ENCODE measurements at places on chromosomes 4 and X. TPM values are rescaled to one million over a fixed set of nuclear protein-coding genes. Genes with fewer than 3 reads are reported as not detected.

EXOC1 gene
- 17.0 TPM for total RNA-seq

CSN1S1 gene
- total RNA-seq: not detected

CXorf49 gene
- total RNA-seq: not detected

GUCY1B1 gene
- 16.3 TPM for total RNA-seq

RHOXF2 gene
- total RNA-seq: not detected

P2RY10 gene
- total RNA-seq: 0.21 TPM

PHOX2B gene
- not detected for total RNA-seq

DNA sequence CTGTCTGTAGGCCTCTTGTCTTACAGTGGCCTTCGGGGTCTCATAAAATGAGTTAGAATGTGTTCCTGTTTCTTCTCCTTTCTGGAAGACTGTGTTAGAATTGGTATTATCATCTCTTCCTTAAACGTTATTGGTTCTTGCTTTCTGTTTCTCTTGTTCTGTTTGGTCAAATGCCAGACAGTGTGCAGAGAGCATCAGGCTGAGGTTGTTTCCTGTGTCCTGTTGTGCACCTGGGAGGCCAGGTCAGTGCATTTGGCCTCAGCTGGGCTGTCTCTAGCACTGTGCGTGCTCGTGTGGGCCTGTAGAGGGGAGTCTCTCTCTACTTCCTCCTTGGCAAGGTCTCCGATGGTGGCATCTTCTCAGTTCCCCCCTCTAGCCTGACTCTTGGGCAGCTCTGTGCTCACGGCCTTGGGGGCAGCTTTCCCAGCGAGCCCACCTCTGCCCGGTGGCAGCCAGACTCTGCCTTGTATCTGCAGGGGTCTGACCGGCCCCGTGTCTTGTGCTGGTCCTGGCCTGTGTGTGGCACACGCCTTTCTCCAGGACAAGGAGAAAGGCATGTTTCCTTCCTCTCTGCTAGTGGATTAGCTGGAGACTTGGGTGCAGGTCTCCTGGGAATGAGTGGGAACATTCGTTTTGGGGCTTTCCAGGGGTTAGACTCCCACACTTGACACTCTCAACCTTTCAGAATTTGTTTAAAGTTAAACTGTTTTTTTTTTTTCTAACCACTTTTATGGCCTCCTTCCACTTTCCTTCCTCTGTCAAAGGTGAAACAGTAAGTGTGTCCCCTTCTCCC is 62.3 kb downstream of the FAM193A start:
- no peak for DNase-seq

DNA sequence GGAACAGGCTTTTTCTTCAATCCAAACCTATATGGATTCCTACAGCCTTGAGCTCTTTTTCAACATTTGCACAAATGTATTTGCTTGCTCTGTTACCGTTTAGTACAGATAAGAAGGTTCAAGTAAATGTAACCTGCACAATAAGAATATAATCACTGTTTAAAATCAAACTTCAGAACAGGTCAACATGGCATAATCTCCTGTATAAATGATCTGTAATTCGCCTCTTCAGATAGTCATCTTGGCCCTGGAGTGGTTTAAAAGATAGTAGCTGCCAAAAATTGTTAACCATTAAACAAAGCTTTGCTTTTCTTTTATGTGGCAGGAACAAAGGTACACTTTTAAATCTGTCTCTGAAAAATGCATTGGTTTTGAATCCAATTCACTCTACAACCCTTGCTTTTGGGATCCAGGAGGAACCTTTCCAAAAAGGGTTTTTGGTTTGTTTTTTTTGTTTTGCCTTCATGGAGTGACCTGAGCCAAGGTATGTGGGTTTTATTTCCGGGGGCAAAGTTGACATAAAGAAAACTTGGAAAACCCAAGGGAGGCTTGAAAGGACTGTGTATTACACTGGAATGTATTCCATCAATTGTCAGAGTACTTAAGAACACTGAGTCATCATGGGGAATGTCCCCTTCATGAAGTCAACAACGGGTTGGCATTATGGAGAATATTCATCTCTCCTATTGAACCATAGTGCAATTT is 210.4 kb upstream of the HCCS start:
- DNase-seq: no peak

DNA sequence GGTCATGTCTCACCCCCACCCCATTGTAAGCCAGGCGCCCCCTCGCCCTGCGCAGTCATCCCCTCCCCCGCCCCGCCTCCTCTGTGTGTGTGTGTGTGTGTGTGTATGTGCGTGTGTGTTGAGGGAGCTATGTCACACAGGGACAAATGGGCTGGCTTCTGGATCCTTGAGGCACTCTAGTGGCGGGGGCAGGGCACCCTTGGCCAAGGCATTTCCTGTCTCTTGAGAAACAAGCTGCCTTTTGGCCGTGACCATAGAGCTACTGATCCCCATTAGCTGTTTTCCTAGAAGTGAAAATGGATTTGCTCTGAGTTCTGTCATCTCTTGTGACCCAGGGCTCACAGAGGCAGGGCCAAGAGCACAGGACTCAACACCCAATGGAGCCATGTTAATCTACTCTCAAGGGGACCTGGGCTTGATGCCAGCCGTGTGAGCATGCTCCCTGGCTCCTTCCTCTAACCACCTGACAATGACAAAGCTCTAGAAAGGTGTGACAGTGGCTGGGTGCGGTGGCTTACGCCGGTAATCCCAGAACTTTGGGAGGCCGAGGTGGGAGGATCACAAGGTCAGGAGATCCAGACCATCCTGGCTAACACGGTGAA is 162.5 kb upstream of the BCOR start:
- DNase-seq: no peak

DNA sequence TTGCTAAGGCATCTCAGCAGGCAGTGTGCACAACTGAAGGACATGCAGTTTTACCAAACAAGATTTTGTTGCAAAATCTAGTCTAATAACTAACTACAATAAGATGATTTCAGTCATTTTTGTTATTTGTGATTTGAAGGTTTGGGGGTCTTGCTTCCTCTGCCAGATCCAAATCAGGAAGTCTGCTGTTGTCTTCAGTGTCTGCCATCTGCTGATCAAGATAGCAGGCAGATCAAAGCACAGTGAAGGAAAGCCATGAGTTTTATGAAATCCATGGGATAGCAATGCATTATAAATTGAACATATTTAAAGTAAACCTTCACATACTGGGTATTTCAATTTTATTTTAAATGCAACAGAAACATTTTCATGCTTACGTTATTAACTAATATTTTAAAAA is 169.1 kb upstream of the ETNPPL start:
- DNase-seq: no peak

- DNase-seq: no peak
These were observed 162.6 kb downstream of the ZNF674 start for GRCh38 chrX:46382595-46382994.

DNA sequence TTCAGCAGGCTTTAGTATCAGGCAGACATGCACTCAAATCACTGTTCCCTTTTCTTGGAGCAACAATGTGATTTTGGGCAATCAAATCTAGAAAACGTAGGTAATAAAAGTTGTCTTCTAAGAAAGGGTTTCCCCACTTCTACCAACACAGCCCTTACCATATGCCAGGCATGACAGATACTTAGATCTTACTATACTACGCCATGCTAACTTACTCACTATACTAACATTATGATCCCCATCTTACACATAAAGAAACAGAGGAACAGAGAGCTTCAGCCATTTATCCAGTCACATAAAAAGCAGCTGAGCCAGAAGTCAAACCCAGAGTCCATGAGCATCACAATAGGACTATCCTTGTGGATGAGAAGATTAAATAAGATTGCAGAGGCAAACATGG is 9.2 kb downstream of the TXK start:
- DNase-seq: no peak

DNA sequence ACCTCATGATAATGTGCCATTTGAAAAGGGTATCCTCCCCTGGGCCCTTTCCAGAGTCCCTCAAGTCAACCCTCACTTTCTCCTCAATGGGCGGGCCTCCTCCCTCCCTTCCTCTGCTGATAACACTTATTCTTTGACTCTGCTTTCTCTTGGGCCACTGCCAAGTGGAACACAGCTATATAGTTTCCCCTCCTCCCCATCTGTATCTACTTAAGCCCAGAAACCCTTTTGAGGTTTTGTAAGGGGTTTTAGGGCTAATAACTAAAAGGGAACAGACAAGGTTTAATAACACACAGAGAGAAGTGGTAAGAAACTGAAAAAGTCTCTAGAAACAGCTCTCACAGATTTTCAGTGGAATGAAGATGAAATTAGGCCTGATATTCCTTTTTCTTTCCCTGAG is 116.7 kb downstream of the GPC3 start:
- DNase-seq: no peak

DNA sequence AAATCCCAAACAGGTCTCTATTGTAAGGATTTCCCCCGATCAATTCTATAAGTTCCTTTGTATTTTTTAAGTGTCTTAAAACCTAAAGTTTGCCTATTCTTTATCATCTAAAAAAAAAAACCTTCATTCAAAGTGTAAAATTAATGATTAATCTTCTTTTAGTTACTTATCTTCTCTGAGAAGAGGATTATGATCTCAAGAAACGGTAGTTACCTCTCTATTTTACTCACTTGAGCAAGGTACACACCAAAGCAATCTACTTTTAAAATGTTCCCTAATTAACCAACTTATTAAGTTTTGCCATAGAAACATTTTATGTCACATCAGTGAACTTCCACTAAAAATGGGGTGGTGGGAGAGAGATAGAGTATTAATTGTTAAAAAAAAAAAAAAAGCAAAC is 15.2 kb upstream of the GALNT7 start:
- no peak for DNase-seq

GRCh38 chr4:84938316-84938715 is 28.2 kb downstream of the WDFY3 start:
- DNase-seq: no peak

GRCh38 chr4:8732092-8732491 is 139.5 kb downstream of the CPZ start:
- no peak for DNase-seq

DNA sequence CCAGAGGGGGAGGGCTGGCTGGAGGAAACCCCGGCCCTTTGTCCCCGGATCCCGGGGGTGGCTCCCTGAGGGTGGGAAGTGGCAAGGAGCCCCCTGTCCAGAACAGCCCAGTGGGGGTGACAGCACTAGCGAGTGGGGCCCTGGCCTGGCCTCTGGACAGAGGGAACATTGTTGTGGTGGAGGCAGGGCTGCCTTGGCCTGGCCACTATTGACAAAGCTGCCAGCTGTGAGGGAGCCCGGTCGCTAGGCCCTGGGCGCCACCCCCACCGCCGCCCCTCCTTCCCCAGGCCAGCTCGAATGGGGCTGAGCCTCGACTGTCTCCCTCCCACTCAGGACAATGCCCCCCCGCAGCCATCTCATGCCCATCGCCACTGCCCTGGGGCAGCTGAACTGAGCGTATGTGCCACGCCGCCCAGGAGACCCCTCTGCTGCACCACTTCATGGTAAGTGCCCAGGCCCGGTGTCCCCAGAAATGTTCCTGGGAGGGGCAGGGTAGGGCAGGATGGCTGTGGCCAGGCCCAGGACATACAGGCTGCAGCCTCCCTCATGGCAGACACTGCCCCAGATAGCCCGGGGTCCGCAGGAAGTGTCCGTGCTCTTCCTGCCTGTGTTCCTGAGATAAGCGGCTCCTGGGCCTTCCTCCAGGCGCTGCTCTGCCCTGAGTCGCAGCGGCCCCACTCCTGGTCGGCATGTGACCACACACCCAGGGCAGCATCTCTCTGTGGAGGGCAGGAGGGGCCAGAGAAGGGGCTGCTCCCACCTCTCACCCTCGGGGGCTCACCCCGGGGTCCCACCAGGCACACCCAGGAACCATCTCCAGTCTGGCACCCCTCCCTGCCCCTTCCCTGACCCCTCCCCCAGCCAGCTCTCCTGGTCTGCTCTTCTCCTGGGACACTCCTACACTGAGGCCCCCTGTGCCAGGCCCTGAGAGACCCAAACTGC is 1.4 kb downstream of the PLXNB3 start:
- peak; percentile 30 for DNase-seq

DNA sequence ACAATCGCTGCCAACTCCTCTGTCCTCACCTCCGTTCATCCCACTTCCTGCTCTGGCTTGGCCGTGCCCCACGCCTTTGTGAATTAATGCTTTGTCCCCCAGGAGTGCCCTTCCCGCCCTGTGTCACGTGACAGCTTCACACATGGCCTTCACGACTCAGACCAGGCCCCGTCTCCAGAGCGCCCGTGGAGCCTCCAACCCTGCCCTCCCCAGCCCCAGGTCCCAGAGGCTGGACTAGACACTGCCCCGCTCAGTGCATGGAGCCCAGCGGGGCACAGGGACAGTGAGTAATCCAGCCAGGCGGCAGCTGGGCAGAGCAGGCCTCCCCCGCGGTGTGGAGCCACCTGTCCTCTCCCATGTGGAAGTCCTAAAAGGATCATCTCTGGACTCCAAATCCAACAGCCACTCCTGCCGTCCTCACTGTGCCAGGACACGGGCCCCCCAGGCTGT is 7.4 kb downstream of the ADRA2C start:
- no peak for DNase-seq

DNA sequence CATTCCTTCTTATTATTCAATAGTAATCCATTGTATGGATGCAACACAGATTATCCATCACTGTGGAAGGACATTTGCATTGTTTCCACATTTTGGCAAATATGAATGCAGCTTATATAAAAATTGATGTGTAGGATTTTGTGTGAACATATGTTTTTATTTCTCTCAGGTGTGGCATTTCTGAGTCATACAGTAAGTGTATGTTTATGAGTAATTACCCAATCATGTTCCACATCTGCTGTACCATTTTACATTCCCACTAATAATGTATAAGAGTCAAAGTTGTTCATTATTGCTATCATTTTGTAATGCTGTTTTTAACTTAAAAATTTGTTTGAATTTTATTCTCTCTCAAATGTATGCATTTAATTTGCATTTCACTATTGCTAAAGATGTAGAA is 25.5 kb downstream of the MAGEA4 start:
- no peak for DNase-seq

GRCh38 chr4:54228056-54228527 is 1.0 kb upstream of the PDGFRA start:
- DNase-seq: peak; percentile 79

DNA sequence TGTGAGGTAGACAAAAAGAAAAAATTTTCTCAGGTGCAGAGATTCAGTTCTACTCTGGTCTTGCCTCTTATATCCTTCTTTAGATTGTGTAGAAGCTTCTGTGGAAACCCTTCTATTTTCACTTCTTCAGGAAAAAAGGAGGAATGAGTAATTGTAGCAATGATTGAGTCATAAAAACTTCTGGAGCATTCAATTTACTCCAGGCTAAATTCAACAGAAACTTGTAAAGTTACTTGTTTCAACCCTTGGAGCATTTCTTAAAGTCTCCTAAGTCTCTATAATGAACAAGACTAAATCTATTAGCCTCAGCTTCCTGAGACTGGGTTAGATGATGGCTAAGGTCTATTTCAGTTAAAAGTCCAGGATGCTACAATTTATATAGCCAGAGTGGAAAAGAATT is 29.9 kb downstream of the BOD1L1 start:
- no peak for DNase-seq

GRCh38 chr4:149403081-149403480 is 412.6 kb downstream of the IQCM start:
- DNase-seq: no peak

GRCh38 chr4:14177987-14178386 is 550.5 kb upstream of the BOD1L1 start:
- no peak for DNase-seq

DNA sequence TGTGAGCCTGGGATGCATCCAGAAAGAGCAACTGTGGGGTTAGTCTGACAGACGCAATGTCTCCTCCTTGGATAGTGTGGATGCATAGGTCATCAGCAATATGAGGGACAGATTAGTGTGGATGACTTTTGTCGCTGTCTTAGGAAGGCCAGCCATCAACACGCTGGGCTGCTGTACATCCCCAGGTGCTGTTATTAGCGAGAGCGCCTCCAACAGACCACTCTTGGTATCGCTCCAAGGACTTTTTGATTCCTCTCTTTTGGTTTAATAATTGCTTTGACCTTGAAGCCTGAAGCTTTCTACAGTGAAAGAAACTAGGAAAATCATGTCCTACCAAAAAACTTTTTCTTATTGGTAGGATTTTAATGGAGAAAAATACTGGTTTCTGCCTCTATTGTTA is 76.7 kb downstream of the TMEM131L start:
- no peak for DNase-seq
